ENCODE measurements at places on chromosomes 3 and 15.
A peak's percentile ranks its signal among the peaks of the same experiment; 100 is the strongest.

DNA sequence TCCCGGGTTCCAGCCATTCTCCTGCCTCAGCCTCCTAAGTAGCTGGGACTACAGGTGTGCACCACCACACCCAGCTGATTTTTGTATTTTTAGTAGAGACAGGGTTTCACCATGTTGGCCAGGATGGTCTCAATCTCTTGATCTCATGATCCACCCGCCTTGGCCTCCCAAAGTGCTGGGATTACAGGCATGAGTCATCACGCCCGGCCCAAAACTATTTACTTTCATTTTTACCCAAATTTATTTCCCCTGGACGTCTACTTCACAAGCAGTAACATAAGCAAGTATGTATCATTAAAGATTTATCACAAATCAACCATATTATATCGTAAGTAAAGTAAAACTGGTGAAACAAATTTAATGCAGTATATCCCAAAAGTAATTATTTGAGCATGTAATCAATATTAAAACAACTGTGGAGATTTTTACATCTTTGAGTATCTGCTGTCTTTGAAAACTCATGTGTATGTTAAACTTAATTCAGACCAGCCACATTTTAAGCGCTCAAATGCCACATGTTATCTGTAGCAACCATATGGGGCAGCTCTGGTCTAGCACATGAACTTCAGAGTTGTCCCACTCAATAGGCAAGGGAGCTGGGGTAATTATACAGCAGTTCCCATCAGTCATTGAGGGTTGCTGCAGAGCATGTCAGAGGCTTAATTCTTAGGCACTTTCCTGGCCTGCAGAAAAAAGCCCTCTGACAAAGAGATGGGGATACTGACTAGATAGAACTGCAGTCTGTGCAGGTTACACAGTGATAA, 185.7 kb upstream of the CTDSPL start:
- DNase-seq, result no peak

GRCh38 chr3:44001072-44001471, 240.6 kb upstream of the TOPAZ1 start:
- no peak for DNase-seq

- no peak for DNase-seq
Measured at GRCh38 chr3:43966126-43966525, 275.4 kb downstream of the ABHD5 start.

- DNase-seq, result no peak
Measured at GRCh38 chr15:63334821-63335220, 46.8 kb downstream of the CA12 start.

DNA sequence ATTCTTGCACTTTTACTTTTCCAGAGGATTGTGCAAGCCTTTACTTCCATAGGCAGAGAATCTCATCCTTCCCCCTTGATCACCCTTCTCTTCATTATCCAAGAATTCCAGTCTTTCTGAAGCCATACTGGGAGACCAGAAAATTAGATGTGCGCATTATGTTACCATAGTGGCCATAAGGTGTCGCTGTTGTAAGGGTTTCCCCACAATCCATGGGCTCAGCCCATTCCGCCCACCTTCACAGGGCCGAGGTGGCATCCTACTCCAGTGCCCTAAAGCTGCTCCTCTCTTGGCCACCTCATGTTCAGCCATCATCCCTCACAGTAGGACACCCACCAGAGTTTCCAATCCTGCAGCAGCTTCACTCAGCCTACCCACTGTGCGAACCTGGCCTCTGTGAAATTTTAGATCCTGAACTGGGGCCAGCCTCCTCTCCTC, 35.0 kb downstream of the CTSH start:
- no peak for DNase-seq

GRCh38 chr3:58079773-58080172, 71.6 kb downstream of the FLNB start:
- DNase-seq, result no peak

DNA sequence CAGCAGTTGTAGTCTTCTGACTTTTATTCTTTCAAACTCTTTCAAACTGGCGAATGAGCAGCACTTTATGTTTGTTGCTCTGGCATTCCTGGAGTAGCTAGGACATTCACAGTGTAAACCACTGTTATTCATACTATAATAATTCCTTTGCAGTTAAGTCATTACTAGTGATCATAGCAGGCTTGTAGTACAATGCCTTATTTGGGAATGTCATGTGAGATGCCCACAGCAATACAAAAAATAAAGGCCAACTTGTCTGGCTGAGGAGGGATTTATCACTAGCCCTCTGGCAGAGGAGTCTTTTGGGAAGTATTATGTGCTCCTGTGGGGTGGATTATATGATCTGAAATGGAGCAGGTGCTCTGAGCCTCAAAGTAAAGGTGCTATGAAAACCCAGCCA, 197.2 kb downstream of the VGLL3 start:
- no peak for DNase-seq

- no peak for DNase-seq
Measured at GRCh38 chr3:38164643-38164951, 740 bp upstream of the OXSR1 start.

DNA sequence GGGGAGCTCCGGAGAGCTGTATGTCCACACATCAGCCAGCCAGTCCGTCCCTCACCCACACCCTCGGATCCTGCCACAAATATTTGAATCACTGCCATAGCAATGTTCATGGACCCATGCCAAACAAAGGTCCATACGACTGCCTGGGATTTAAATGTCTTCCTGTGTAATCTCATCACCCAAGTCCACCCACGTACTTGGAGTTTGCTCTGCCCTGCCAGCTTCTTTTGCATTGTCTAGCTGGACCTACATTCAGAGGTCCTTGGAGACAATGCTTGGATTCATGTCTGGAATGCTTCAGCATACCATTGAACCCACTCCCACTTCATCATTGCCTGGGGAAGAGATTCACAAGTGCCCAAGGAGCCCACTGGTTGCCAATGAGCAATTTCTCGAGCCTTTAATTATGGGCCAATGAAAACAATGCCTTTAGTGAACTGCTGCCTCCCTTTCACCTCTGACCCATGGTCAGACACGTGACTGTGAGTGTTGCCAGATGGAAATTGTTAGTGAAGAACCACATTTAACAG, 90.4 kb upstream of the PHLDB2 start:
- DNase-seq, result no peak

GRCh38 chr15:89325039-89325803, 9.4 kb downstream of the POLG start:
- no peak for DNase-seq

- DNase-seq, result no peak
Measured at GRCh38 chr3:14482271-14482721, 57.8 kb downstream of the GRIP2 start.

DNA sequence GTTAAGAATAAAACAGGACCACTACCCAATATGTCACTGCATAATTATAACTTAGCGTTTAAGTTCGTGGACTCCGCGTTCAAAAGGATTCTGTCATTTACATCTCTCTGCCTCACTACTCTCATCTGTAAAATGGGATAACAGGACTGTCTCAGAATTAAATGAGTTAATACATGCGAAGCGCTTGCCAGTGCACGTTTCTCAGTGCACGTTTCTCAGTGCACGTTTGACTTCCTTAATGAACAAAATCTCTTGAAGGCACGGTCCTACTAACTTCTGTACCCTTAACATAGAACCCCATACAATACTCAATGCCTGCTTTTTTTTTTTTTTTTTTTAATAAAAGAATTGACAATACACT, 499 bp downstream of the RABL3 start:
- DNase-seq, result no peak

GRCh38 chr15:91890614-91891013, 37.1 kb downstream of the SLCO3A1 start:
- DNase-seq, result no peak

- DNase-seq, result no peak
Measured at GRCh38 chr15:47888385-47889100, 171.2 kb downstream of the SEMA6D start.

DNA sequence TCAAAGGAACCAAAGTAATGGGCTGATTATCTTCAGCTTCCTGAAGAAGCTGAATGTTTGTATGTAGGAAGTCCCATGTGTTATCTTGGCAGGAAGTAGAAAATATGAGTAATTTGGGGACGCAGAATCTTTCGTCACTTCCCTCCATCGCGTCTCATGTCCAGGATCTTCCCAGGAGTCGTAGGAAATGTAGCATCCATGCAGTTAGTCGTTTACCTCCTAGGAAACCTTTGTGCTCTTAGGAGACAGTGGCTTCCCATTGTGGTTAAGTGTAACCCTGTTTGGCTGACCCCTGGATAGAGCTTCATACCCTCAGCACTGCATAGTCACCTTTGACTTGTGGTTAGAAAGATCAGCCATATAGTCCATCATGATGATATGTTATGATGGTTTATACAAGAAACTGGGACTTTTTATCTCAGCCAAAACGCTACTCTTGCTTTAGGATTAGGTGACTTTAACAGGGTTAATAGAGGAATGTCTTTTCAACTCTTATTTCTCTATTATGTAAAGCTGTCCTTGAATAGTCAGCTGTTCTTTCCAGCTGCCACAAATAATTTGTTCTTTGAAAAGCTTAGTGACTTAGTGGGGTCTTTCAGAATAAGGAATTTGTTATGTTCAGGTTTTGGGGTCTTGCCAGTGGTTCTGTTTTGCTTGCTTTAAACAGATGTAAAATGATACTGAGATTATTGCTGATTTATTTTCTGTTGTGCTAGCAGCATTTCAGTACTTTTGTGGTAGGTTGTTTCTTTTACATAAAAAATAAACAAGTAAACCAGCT, 92.2 kb downstream of the KLHL25 start:
- DNase-seq, result no peak

DNA sequence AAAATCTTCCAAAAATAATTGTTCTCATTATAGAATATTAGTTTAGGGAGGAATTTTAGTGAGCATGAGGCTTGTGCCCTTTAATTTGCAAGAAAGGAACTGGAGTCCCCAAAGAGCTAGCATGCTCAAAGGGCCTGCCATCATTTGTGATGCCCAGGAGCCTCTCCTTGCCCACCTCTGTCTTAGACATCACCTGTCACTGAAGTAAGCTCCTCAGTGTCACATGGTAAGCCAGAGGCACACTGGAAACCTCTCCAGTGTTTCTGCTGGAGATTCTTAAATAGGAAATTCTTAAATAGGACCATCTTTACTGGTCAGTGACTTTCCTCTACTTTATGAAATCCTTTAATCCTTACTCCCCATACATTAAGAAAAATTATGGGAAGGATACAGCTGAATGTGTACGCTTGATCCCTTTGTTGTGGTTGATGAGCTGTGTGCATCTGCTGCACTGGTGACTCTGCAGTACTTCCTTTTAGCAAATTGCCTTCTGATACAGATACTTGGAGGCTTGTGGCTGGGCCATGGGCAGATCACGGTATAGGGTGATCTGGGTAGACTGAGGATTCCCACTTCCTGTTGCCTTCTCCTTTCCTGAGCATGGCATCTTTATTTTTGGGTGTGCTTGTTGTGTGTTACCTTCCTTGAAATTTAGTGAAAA, 197.4 kb downstream of the KLHL25 start:
- no peak for DNase-seq

DNA sequence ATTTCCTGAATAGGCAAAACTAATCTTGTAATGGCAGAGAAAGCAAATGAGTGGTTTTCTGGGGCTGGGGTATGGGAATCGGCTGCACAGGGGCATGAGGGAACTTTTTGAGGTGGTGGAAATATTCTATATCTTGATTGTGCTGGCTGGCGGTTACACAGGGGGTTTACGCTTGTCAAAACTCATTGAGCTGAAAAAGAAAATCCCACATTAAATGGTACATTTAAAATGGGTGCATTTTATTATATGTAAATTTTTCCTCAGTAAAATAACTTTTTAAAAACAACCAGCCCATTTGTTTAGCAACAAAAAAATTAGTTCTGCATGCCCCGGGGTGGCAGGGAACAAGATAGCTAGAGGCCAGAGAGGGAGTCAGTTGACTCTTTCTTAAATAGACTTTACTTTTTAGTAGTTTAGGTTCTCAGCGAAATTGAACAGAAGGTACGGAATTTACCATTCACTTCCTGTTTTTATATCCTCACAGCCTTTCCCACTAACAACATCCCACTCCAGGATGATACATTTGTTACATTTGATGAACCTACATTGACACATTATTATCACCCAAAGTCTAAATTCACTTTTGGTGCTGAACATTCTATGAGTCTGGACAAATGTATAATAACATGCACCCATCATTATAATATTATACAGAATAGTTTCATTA, 41.2 kb upstream of the BCL2A1 start:
- DNase-seq, result no peak

- DNase-seq, result no peak
Measured at GRCh38 chr15:51798281-51798680, 31.2 kb upstream of the TMOD3 start.

- DNase-seq, result peak; percentile 20
Measured at GRCh38 chr15:94168250-94168649, 63.1 kb upstream of the MCTP2 start.

GRCh38 chr3:187062526-187063177, 76.6 kb downstream of the RPL39L start:
- DNase-seq, result peak; percentile 36

DNA sequence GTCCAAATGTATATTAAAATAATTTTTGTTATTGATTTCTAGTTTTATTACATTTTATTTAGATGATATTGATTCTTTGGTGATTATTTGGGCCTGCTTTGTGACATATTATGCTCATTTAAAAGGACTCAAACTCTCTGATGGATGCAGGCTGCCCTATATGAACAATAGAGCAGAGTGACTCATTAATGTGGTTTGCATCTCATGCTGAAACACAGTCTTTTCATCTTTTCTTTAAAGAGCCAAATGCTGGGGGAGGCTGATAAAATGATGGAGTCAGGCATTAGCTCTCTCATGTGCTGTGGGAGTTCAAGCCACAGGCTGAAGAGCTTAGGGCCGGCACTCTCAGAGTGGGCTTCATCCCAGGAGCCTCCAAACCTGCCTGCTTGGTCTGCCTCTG, 7.2 kb downstream of the PLA1A start:
- no peak for DNase-seq

DNA sequence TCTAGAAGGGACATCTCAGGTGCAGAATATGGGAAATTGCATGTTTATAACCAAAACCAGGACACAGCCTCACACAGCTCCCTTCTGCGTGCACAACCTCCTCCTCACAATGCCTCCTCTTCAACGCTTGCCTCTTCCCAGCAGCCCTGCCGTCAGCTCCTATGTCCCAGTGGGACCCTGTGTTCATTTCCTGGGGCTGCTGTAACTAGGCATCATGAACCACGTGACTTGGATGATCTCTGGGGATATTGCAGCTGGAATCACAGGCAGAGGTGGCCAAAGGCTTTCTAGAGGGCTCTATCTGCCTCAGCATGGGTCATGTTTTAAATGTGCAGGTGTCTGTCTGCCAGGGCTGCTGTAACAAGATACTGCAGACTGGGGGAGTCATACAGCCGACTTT, 375.3 kb downstream of the OCA2 start:
- DNase-seq, result no peak

DNA sequence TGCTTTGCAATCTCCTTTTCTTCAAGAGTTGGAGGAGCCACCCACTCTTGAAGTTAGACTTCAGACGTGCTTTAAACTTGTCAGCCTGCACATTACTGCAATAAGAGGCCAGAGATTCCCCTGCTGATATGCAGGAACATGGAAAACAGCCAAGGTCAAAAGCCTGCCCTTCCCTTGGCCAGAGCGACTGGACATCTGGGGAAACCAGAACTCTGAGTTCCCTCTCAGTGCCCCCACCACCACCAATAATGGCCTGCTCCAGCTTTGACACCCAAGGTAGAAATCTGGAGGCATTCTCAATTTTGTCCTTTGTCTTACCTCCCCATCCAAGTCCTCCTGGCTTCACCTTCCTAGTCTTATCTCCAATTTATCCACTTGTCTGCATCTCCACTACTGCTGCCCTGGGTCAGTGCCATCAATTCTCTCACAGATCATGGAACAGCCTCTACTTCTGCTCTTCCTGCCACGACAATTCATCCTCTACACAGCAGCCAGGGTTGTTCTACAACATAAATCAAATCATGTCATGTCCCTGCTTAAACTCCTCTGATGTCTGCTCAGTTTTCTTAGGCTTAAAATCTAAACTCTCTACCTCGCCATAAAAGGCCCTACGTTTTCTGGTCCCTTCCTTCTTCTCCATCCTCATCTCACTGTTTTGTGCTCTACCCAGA, 191.6 kb upstream of the WNT5A start:
- DNase-seq, result no peak
